ENCODE measurements at places on chromosomes 11 and 22.
A peak's percentile ranks its signal among the peaks of the same experiment; 100 is the strongest.

DNA sequence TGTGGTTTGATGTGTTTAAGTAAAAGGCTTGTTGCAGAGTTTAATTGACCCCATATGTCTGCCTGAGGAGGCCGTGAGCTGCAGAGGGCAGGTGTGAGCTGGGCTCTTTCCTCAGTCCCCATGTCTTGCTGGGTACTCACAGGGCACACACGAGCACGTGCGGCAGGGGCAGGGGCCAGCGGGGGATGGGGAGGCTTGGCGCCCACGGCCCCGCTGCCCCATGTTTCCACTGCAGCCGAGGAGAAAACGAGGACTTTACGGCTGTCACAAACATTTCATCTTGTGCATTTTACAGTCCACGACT is 24.7 kb upstream of the CCDC188 start:
- no peak for ATAC-seq

- ATAC-seq = no peak
These were observed 4.3 kb downstream of the GRK2 start for GRCh38 chr11:67270256-67271204.

GRCh38 chr11:114326776-114327175 is 30.6 kb downstream of the NNMT start:
- ATAC-seq = no peak

- ATAC-seq = no peak
These were observed 1125.4 kb downstream of the DLG2 start for GRCh38 chr11:84501750-84502149.

DNA sequence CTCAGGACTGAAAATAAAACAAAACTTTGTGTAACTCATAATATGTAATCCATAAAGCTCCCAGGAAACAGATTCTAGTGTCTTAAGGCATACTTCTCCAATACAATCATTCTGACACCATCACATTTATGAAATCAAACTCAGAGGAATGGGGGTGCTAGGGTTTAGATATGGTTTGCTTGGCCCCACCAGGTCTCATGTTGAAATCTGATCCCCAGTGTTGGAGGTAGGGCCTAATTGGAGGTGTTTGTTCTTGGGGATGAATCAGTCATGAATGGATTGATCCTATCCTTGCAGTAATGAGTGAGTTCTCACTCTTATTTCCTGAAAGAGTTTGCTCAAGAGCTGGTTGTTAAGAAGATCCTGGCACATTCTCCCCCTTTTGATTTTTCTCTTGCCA is 380.9 kb downstream of the ETS1 start:
- no peak for ATAC-seq

DNA sequence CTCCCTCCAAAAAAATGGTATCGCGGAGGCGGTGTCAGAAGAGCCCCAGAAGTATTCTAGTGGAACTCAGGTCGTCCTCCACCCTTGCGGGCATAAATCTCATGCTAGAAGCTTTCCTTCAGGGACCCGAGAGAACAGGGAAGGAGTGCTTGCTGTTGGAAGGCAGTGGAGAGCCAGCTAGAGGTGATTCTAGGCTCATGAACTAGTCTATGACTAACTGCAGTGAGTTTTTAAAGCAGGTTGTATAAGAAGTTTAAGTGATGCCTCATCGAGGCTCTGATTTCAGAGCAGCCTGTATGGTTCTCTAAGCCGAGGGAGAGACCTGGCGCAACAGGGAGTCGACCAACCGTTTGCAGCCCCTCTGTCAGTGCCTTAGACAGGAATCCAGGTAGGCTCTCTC is 85.7 kb downstream of the TBC1D22A start:
- peak; percentile 73 for ATAC-seq

- ATAC-seq = no peak
These were observed 559.1 kb downstream of the MIAT start for GRCh38 chr22:27216444-27216843.

DNA sequence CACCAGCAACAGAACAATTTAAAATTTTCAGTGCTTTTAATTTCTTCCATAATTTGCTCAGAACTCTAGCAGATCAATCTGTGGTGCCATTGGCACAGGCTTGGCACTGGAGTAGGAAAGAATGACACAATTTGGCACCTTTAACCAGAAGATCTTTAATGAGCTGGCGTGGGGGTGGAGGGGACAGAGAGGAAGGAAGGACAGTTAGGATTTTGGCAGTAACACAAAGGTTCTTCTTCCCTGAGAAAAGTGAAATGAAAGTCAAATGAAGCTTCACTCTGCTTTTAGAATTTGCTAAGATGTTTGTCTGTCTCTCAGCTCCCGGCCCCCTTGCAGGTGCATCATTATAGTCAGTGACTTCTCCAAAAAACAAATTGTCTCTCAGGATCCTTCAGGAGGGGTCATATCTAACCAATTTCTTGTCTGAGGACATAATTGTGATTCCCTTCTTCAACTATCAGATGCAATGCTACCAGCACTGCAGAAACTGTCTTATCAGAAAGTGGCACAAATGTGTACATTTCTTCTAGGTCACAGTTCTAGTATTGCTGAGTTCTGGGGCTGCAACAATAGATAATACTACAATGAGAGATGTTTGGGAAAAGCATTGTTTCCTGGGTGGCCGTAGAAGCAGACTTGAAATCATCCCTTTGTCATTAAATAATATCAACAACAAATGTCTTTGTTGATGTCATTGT is 66.8 kb downstream of the CSTPP1 start:
- ATAC-seq = no peak

DNA sequence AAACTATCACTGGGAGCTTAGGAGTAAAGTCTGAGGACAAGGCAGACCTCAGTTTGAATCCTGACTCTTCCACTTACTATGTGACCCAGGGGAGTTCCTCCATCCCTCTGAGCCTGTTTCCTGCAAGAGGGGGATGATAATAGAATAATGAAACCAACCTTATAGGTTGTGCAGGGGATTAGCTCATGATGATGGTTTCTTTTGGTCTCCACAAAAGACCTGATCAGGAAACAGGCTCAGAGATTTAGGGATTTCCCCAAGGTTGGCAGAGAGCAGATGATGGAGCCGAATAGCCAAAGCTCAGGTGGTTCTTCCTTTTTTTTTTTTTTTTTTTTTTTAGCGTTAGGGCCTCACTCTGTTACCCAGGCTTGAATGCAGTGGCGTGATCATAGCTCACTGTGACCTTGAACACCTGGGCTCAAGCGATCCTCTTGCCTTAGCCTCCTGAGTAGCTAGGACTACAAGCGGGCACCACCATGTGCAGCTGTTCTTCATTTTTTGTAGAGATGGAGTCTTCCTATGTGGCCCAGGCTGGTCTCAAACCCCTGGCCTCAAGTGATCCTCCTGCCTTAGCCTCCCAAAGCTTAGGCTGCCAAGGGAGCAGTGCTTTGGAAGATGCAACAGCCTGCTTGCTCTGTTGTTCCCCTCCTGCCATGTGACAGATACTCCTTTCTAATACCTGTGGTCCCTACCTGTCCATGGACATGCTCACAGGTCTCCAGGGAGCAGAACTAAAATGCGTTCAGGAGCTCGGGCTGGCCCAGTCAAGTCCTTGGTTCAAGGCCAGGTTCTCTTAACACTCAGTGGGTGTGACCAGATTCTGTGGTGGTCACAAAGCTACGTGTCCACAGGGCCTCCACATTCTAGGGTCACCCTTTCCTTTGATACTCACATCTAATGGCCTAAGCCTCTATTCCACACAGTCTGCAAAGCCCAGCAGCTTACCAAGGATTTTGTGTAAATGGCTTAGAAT is 22.3 kb downstream of the PATZ1 start:
- no peak for ATAC-seq

GRCh38 chr22:20805972-20806471 is 32.1 kb downstream of the SERPIND1 start:
- no peak for ATAC-seq

DNA sequence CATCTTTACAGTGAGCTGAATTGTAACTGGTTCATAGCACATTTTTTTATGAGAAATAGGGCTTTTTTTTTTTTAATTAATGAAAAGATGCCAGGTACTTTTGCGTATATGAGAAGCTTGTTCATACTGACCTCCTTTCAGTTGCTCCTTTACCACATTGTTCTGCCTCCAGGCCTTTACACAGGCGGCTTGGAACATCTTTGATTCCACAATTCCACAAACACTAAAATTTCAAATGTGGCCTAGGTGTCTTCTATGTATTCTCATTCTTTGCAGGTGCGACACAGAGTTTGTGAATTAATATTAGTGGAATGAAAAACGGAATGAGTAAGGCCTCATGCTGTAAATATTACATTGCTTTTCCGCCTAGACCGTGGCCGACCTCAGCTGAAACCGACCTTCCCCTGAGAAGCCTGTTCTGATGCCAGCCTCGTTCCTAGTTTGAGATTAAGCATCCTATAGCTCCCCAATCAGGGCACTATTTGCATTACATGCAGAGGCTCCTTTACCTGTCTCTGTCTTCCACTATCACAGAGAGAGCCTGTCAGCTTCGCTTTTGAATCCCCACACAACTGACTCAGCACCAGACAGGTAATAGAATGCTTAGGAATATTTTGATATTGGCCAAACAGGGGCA is 125.8 kb downstream of the LDLRAD3 start:
- peak; percentile 83 for ATAC-seq

DNA sequence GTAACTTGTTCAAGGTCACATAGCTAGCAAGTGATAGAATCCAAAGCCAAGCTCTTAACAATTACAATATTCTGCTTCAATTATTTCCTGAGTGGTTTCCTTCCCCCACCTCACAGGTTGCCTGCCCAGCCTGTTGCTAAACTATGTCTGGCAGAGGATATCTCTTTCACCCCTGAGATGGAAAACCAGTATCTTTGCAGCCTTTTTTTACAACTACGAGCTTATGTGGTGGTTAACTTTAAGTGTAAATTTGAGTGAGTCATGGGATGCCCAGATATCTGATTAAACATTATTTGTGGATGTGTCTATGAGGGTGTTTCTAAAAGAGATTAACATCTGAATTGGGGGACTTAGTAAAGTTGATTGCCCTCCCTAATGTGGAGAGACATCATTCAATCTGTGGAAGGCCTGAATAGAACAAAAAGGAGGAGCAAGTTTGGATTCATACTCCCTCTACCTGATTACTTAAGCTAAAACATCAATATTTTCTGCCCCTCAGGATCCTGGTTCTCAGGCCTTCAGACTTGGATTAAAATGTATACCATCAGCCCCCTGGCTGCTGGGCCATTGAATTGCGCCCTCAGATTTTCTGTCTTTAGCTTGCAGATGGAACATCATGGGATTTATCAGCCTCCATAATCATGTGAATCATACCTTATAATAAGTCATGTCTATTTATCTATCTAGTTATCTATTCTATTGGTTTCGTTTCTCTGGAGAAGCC is 911.9 kb downstream of the METTL15 start:
- ATAC-seq = no peak

DNA sequence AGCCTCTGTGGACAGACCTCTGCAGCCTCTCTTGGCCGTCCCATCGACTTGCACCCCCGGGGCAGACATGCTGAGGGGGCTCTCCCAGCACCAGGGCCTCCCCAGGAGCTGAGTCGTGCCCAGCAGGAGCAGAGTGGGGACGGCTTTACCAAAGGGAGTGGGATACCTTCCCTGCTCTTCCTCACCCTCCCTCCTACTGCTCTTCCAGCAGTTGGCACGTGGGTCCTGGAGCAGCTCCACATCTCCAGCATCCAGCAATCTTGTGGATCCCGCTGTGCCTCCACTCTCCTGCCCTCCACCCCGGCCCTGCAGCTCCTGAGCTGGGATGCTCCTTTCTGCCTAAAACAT is 854.0 kb downstream of the BRD1 start:
- no peak for ATAC-seq

DNA sequence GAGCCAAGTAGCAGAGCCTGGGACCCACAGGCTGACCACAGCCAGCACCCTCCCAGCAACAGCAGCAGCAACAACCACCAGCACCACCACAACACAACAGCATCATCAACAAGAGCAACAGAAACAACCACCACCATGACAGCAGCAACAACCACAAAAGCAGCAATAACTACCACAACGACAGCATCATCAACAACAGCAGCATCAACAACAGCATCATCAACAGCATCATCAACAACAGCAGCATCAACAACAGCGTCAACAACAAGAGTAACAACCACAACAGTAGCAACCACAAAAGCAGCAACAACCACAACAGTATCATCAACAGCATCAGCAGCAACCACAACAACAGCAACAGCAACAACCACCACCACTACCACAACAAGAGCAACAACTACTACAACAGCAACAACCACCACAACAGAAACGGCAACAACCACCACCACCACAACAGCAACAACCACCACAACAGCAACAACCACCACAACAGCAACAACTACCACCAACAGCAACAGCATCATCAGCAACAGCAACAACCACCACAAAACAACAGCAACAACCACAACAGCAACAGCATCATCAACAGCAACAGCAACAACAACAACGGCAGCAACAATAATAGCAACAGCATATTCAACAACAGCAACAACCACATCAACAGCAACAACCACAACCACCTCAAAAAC is 22.1 kb upstream of the FGF3 start:
- no peak for ATAC-seq

DNA sequence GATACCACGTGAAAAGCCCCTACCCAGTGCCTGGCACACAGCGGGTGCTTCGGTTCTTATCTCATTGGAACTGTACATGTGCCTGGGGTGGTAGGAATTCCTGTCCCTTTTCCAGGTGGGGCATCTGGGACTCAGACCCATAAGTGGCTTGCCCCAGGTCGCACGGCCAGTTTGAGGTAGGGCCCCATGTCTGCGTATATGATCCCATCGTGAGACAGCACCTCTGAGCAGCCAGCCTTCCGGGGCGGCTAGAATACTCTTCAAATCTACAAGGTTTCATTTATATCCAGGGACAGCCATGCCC is 33.5 kb upstream of the SMIM38 start:
- no peak for ATAC-seq

- no peak for ATAC-seq
These were observed 17.9 kb upstream of the NUCB2 start for GRCh38 chr11:17258670-17259069.

DNA sequence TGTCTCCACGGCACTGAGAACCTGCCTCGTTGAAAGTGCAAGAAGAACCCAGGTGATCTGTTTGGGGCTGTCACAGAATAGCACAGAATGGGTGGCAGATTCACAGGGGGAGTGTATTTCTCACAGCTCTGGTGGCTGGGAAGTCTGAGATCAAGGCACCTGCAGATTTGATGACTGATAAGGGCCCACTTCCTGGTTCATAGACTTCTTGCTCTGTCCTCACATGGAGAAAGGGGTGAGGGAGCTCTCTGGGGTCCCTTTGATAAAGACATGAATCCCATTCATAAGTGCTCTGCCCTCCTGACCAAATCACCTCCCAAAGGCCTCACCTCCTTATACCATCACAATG is 198.5 kb upstream of the SORL1-AS1 start:
- no peak for ATAC-seq

- ATAC-seq = peak; percentile 69
These were observed 13.5 kb downstream of the CD59 start for GRCh38 chr11:33722590-33723234.

DNA sequence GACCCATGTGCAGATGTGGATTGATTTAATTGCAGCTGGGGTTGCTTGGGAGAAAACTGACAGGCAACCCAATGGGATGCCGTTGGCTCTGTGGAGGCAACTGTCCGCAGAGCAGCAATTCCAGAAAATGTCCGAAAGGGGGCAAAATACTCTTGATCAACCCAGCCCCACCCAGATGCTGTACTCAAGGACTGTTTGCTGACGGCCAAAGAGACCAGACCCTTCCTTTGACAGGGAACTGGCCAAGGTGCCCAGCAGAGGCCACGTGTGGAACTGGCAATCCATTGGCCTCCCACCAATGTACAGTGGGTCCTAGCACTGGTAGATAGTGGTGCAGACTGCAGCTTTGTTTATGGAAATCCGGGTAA is 29.7 kb upstream of the KCNA4 start:
- no peak for ATAC-seq

Measured in esophagus mucosa (tissue), 1 donor.